ENCODE measurements at places on chromosomes 12 and 14.

DNA sequence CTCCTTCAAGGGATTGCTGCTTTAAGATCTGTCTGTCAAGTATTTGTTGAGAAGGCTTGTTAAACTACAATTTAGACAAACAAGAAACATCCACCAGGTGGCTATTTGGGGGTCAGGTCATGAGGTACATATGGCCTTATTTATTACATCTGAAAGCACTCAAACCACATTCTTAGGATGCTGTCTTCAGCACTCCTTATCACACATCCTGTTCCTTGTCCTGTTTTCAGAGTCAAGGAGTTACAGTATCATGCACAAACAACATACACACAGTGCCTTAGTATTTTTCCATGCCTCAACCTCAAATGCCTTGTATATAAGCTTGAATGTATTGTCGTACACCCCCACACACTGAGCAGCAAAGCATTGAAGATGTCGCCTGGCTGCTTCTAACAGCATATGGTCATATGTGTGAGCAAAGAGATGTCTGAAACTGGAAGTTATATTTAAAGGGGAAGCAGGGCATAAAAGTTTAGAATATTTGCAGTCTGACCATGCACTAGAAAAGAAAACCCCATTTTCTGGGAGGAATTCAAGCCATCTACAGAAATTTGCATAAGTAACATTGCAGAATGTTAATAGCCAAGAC, 83.8 kb downstream of the KCNMB4 start:
- no peak for DNase-seq

GRCh38 chr12:24608108-24608507, 340.8 kb downstream of the BCAT1 start:
- DNase-seq, result no peak

GRCh38 chr14:62409169-62409568, 636.1 kb downstream of the KCNH5 start:
- DNase-seq, result no peak

- no peak for DNase-seq
These were observed 7.0 kb upstream of the KRAS start for GRCh38 chr12:25257590-25258324.

- DNase-seq, result no peak
These were observed 59.5 kb downstream of the SEL1L start for GRCh38 chr14:81474148-81474492.
